ENCODE measurements at places on chromosomes 4 and X.

GRCh38 chr4:122798101-122798500, 28.5 kb upstream of the FGF2 start:
- DNase-seq, result no peak

DNA sequence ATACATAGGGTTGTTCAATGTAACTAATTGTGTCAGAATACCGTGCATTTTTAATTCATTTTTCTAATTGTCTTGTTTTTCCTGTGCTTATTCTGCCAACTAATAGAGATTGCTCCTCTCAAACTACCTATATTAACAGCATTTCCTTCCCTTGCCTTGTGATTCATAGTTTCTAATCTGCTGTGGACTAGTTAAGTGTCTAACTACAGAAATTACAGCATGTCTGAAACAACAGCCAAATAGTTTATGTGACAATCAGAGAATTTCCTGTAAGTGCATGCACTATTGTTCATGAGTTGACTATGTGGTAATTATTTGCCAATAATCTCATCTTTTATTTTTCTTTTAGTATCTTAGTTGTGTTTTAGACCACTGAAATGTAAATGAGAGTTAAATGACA, 4.1 kb upstream of the SEC24B start:
- no peak for DNase-seq

DNA sequence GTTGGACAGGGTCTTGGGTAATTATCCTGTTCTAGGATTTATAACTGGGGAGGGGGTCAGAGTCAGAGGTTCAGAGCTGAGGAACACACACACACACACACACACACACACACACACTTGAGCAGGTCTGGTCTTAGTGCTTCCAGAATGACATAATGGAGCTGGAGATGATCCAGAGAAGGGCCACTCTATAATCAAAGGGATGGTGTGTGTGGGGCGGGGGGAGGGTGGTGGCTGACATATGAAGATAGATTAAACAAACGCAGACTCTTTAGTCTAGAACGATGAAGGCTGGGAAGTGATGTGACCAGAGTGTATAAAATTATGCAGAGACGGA, 434 bp upstream of the TMEM255A start:
- no peak for DNase-seq

DNA sequence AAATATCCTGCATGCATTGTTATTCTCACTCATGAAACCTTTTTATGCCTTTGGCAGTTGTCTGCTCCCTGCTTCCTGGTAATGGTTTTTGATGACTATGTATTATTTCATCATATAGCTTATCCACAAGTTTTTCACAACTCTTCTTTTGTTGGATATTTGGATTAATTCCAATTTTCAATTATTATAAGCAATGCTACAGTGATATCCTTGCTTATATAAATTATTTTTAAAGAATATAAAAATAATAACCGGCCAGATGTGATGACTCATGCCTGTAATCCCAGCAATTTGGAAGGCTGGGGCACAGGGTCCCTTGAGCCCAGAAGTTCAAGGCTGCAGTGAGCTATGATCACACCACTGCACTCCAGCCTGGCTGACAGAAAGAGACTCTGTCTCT, 47.0 kb downstream of the ASIC5 start:
- DNase-seq, result no peak

- DNase-seq, result no peak
Observed at GRCh38 chr4:185265942-185266341, 56.5 kb downstream of the SNX25 start.

DNA sequence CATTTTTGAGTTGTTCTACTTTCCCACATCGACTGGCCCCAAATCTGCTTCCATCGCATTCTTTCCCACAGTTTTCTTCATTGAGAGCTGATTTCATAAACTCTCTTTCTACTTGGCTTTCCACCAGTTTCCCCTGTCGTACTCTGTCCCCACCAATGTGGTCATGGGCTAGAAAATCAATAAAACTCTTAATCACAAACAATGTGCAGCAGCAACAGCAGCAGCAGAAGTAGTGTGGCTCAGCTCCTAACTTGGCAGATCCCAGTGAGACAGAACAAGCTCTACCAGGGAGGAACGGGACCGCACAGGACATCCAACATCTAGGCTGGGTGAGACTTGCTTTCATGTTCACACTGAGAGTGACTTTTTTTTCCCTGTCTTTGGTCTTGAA, 3.1 kb upstream of the SETD7 start:
- no peak for DNase-seq

DNA sequence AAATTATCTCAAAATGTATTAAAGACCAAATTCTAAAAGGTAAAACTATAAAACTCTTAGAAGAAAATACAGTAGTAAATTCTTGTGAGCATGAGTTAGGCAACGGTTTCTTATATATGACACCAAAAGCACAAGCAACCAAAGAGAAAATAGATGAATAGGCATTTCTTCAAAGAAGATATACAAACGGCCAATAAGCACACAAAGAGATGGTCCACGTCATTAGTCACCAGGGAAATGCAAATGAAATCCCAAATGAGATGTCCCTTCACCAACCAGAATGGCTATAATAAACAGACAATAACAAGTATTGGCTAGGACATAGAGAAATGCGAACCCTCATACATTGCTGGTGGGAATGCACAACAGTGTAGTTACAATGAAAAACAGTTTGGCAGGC, 44.6 kb downstream of the RAB33A start:
- DNase-seq, result no peak

GRCh38 chr4:81039351-81039972, 9.0 kb downstream of the BMP3 start:
- DNase-seq, result no peak

DNA sequence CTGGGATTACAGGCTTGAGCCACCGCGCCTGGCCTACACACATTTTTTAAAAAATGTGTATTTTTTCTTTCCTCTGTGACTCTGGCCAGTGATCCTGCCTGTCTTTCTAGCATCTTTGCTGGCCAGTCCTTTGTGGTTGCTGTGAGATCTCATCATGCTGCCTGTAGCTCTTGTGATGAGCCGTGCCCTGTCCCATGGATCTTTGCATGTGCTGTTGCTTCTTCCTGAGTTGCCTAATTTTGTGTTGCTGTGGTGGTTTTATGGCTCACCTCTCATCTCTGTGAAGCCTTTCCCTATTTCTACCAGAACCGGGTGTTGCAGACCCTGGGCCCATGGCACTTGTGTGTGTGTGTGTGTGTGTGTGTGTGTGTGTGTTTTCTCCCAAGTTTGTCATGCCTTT, 8.3 kb downstream of the NSD2 start:
- DNase-seq, result no peak

DNA sequence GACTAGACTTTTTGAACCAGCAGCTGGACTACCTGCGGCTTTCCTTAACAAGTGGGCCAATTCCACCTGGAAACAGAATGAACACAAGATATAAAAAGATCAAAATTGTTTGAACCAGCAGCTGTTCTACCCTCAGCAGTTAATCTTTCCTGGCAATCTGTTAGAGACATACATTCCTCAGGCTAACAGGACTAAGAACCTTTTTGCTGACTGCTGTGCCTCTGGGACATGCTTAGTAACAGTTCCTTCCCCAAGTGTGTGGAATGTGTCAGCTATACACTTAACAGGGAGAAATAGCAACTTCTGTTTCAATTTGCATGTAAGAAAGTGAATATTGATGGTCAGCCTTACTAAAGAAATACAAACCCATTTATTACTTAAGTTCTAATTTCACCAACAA, 554.4 kb downstream of the ARAP2 start:
- DNase-seq, result no peak

DNA sequence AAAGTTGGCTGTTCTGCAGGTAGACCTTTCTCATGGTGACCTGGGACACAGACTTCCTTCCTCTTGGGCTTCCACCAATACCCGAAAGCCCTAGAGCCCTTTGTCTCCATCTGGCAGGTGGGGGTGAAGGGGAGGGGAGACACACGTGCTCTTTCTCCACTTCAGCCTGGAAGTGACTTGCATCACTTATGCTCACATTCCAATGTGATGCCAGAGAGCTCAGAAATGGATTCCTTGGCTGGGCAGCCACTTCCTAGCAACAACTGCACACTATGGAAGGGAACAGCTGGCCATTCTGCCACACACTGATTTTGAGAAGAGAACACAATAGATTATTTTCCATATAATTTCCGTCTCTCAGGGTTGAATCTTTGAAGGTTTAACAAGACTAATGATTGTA, 36.3 kb downstream of the C4orf51 start:
- DNase-seq, result no peak

GRCh38 chrX:132648895-132649294, 160.1 kb upstream of the MBNL3 start:
- DNase-seq, result no peak

DNA sequence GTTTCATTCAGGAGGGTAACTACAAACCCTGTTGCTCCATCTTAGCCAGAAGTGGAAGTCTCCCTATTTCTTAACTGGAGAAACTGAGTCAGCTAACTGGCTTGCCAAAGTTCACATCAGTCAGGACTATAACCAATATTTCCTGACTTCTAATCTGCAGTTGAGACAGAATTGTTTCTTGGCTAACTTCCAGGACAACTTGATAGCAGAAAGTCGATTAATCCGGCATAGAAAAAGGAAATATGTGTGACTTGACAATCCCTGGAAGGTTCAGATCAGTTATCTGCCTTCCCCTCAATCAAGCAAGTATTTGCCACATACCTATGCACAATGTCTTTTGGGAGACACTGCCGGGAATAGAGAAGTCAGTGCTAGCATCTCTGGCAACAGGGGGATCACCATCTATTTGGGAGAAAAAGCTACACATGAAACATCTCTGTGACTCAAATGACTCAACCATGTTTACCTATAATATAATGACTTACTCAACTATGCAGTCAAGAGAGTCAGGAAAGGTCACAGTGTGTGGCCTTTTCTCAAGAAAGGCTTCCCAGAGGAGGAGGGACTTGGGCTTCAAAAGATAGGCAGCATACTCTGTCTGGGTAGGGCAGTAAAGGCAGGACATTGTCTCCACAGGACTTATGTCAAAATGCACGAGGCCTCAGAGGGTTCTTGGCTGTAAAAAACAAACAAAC, 12.4 kb upstream of the LONRF3 start:
- DNase-seq, result no peak

GRCh38 chrX:37854748-37855147, 7.4 kb upstream of the DYNLT3 start:
- DNase-seq, result no peak

- peak; percentile 25 for DNase-seq
Observed at GRCh38 chr4:109588176-109588575, 28.1 kb downstream of the MCUB start.

DNA sequence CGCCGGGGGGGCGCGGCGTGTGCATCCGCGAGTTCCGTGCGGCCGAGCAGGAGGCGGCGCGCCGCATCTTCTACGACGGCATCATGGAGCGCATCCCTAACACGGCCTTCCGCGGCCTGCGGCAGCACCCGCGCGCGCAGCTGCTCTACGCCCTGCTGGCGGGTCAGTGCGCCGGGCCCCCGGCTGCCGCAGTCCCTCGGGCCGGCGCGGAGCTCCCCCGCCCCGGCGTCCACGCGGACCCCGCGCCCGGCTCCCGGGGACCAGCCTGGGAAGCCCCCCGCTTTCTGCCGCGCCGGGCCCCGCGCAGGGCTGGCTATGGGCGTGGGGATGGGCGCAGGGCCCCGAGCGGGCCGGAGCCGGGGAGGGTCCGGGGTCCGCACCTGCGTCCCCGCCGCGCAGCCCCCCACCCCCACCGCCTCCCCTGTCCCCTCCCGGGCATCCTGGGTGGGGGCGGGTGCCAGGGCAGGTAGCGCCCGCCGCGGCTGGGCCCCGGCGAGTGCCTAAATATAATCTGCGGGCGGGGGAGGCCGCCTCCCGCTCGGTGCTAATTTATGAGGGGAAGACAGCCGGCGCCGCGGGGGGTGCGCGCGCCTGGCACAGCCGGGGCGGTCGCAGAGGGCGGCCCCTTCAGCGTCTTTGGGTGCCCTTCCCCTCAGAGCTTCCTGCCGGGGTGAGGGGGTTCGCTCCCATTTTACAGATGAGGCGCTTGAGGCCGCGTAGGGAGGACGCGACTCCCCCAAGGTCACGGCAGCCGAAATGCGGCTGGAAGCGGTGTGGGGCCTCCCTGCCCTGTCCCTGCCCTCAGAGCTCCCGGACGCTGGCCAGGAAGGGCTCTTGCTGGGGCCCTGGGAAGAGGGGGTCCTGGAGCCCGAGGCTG, 837 bp downstream of the NAT8L start:
- no peak for DNase-seq

GRCh38 chr4:85929961-85930665, 429.7 kb downstream of the MAPK10 start:
- DNase-seq, result no peak

- DNase-seq, result no peak
Observed at GRCh38 chrX:7574325-7574724, 268.6 kb upstream of the VCX start.

DNA sequence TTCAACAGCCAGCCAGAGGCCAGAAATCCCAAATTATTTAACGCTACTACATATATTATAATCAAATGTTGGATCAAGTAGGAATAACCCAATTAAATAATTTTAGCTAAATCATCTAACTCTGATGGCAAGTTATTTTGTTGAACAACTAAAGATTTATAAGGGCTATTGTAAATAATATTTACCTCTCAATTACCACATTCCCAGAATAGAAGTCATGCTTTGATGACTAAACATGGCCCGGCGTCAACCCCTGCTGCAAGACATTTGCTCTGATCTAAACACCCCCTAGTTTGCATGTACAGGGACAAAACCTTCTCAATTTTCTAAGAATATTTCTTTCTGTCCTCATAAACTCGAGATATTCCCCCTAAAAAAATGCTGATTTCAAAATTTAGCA, 14.2 kb downstream of the VEGFC start:
- DNase-seq, result no peak

DNA sequence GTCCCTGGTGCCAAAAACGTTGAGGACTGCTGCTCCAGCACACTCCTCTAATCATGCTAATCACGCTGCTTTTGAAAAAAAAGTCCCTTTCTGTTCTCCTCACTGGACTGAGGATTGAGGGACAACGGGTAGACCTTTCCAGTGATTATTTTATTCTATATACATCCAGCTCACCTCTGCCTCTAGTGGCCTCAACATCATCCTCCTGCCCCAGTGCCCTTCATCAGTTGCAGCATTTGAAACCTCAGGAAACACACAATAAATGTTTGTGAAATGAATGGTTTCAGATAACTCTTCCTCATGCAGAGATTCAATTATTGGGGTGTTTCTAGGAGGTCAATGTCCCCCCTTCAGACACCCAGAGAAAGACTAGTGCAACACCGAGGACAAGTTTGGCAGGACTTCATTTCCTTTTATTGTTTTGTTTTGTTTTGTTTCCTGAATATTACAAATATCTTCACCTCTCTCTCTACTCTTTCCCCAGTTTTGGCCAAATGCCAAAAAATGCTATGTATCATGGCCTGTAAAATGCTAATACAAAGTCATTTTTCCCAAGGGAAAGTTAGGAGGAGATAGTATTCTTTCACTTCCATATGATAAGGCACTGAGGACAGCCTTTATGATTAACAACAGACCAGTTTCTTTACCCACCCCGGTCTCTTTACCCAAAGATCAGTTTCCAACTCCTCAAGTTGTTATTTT, 460.1 kb upstream of the SLIT2 start:
- no peak for DNase-seq

DNA sequence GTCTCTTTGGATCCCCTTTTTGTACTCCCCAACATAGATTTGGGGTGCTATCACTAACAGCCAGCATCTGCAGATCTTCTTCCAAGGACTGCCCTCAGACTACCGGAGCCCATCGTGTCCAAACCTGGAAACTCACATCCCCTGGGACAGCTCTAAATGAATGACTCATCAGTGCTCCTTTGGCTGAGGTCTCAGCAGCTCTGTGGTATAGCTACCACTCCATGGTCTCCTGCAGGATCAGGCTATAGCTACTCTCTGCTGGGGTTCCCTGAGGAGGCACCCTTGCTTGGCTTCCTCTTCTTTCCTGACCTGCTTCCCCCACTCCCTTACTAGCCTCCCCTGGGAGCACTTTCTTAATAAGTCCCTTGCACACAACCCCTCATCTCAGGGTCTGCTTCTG, 97.5 kb upstream of the PRPS2 start:
- no peak for DNase-seq

GRCh38 chrX:79170476-79171035, 26.1 kb downstream of the GPR174 start:
- DNase-seq, result no peak
